ENCODE measurements at places on chromosomes 5 and 9. TPM values are rescaled to one million over a fixed set of nuclear protein-coding genes. Genes with fewer than 3 reads are reported as not detected.

DNA sequence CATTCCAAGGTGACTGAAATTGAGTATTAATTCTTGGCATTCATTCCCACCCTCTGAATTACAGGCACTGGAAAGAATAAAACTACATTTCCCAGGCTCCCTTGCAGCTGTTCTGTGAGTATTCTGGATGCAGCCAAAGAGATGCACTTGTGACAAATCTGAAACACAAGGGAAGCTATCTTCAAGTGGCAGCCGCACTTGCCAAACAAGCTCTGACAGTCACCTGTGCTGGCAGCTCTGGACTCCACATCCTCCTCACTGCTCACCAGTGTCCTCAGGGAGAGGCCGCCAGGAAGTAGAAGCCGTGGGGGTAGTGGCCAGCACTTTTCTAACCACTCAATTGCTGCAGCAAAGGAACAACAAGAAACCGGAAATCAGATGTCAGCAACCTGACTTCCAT is 275.0 kb downstream of the NR2F1-AS1 start:
- H3K36me3 ChIP-seq = no peaks in the 10 kb centered on the region
- H3K27me3 ChIP-seq = no peaks in the 10 kb centered on the region
- no peak overlapping the region for H3K4me3 ChIP-seq

Gene SERF1A
- total RNA-seq = 6.8 TPM

GRCh38 chr9:128077847-128078503 is 9.9 kb downstream of the SLC25A25 start:
- H3K4me1 ChIP-seq = peaks cover 69% of the 10 kb centered on the region
- no peak overlapping the region for H3K4me3 ChIP-seq
- H3K36me3 ChIP-seq = peaks cover 13% of the 10 kb centered on the region
- no peaks in the 10 kb centered on the region for H3K27me3 ChIP-seq
- DNase-seq = no peak

GRCh38 chr5:61966997-61967396 is 339.0 kb upstream of the KIF2A start:
- no peak overlapping the region for H3K27ac ChIP-seq
- no peaks in the 10 kb centered on the region for H3K36me3 ChIP-seq
- H3K4me3 ChIP-seq = no peak overlapping the region
- H3K4me1 ChIP-seq = no peaks in the 10 kb centered on the region

Gene SHISAL2B
- not detected for total RNA-seq

- no peaks in the 10 kb centered on the region for H3K4me1 ChIP-seq
- H3K36me3 ChIP-seq = no peaks in the 10 kb centered on the region
- H3K4me3 ChIP-seq = no peak overlapping the region
- no peak overlapping the region for H3K27ac ChIP-seq
- no peak for DNase-seq
Measured at GRCh38 chr9:78453450-78453849, 156.5 kb downstream of the PSAT1 start.

Gene ENHO
- total RNA-seq = 0.45 TPM

DNA sequence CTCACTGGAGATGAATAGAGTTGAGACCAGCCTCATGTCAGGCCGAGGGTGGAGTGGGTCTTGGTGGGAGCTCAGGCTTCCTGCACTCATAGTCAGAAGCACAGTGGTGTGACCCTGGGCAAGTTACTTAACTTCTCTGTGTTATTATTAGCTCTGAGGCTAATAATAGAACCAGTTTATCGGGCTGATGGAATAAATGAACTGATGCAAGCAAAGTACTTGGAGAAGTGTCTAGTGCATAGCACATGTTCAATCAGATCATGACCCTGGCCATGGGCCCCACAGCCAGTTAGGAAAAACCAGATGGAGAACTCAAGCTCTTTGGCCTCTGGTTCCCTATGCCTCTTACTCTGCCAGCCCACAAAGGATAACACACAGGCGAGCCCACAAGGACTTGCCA is 45.3 kb upstream of the OSMR start:
- H3K27me3 ChIP-seq = peaks cover 5% of the 10 kb centered on the region
- no peaks in the 10 kb centered on the region for H3K4me1 ChIP-seq
- H3K4me3 ChIP-seq = no peak overlapping the region
- no peaks in the 10 kb centered on the region for H3K36me3 ChIP-seq

DNA sequence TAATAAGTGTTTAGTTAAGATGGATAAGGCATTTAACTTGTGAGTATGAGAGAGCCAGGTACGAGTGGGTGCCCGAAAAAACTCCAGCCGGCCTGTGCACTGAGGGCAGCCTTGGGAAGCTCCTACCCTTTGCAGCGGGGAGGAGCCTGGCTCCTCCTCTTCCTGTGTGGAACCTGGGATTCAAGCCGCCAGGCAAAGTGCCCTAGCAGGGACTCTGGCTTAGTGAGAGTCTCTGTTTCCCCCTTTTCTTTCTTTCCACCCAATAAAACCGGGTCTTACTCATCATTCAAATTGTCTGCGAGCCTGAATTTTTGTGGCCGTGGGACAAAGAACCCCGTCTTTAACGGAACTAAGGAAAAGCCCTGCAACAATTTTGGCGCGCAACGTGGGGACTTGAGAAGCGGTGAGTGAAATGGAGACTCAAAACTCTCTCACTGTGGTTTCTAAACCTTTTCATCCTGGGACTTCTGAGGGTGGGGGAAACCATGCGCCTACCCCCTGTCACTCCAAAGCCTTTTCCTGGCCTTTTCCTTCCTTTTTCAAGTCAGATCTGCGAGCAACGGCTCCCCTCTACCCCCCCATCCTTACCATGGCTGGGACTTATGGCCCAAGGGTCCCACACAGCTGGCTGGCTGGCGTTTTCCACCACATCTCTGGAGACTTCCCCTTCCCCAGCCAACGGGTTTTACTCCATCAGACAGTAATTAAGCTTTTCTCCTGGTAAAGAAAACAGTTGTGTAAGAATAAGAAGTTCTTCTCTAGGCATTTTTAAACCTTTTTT is 535.7 kb upstream of the ACO1 start:
- H3K27me3 ChIP-seq = no peaks in the 10 kb centered on the region
- no peak overlapping the region for H3K4me3 ChIP-seq
- no peaks in the 10 kb centered on the region for H3K36me3 ChIP-seq

DNA sequence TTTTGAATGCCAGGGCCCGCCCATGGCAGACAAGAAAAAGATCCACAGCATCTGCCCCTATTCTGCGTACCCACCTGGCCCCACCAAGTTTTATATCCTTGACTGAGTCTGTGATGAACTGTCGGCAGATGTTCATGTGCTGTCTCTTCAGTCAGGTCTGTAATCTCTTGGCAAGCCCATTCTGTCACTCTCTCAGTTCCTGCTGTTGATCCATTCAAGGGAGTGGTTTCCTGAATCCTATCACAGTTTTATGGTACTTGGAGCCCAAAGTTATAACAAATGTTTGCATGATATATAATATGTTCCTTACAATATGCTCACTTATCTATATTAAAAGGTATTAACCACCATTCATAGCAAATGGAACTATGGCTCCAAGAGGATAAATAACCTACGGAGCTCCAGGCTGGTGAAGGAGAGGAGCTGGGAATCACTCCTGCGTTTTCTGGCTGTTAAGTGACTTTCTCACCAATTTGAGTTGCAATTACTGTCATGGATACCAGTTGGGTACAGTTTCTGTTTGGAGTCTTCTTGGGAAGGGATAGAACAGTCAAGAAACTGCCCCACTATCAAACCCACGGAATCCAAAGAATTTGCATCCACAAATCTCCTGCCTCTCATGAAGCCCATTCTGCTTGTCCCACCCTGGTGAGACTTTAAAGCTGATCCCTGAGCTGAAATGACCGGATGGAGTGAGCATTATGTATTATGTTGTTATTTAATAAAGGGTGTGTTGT is 103.4 kb upstream of the SPRY4 start:
- peaks cover 54% of the 10 kb centered on the region for H3K4me1 ChIP-seq
- H3K4me3 ChIP-seq = no peak overlapping the region
- DNase-seq = no peak
- no peak overlapping the region for H3K27ac ChIP-seq

Gene PPP1R26
- total RNA-seq = 0.27 TPM

Gene ELAVL2
- not detected for total RNA-seq

DNA sequence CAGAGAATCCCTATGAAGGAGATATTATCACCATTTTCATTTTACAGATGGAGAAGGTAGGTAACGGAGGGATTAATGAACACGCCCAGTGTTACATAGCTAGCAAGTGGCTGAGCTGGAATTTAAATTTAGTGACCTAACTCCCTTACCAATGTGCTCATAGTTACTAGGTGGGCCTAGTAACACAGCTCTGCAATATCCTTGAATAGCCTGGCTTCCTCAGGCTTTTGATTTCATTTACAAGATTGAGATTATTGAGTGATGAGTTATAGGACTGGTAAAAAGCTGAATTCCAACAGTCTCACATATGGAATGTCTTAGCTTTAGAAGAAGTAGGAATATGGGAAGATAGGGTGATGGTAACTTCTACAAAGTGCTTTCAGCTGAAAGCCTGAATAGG is 336.3 kb upstream of the KIF2A start:
- no peak overlapping the region for H3K27ac ChIP-seq
- no peak overlapping the region for H3K4me3 ChIP-seq
- no peaks in the 10 kb centered on the region for H3K4me1 ChIP-seq
- H3K36me3 ChIP-seq = no peaks in the 10 kb centered on the region
- no peak for DNase-seq

DNA sequence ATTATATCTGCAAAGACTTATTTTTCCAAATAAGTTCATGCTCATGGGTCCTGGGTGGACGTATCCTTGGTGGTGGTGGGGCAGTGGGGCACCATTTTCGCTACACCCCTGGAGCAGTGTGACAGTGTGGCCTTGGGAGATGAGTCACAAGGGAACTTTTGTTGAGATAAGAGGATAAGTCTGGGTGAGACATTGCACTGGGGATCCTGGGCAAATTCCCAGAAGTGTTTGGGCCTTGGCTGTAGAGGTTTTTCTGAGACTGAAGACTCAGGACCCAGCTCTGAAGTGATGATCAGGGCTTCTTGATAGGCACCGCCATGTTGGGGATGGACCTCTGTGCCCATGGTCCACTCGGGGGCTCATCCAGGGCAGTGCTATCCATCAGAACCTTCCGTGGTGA is 149.4 kb downstream of the MACROH2A1 start:
- H3K27me3 ChIP-seq = no peaks in the 10 kb centered on the region
- H3K4me3 ChIP-seq = no peak overlapping the region
- no peaks in the 10 kb centered on the region for H3K36me3 ChIP-seq
- no peak for DNase-seq
- H3K4me1 ChIP-seq = no peaks in the 10 kb centered on the region

GRCh38 chr5:67149951-67150523 is 46.6 kb downstream of the CD180 start:
- H3K4me3 ChIP-seq = no peak overlapping the region
- no peaks in the 10 kb centered on the region for H3K4me1 ChIP-seq
- peaks cover 69% of the 10 kb centered on the region for H3K36me3 ChIP-seq
- DNase-seq = no peak
- H3K27me3 ChIP-seq = no peaks in the 10 kb centered on the region

GRCh38 chr5:67515020-67515689 is 318.6 kb upstream of the CD180 start:
- DNase-seq = peak; percentile 16
- no peaks in the 10 kb centered on the region for H3K36me3 ChIP-seq
- no peaks in the 10 kb centered on the region for H3K27me3 ChIP-seq

GRCh38 chr9:10721301-10721700 is 108.5 kb upstream of the PTPRD start:
- no peak overlapping the region for H3K27ac ChIP-seq
- H3K4me1 ChIP-seq = no peaks in the 10 kb centered on the region
- H3K27me3 ChIP-seq = no peaks in the 10 kb centered on the region
- no peak for DNase-seq

- H3K4me1 ChIP-seq = no peaks in the 10 kb centered on the region
- H3K27ac ChIP-seq = no peak overlapping the region
Measured at GRCh38 chr9:8659108-8659507, 859.5 kb upstream of the DMAC1 start.

DNA sequence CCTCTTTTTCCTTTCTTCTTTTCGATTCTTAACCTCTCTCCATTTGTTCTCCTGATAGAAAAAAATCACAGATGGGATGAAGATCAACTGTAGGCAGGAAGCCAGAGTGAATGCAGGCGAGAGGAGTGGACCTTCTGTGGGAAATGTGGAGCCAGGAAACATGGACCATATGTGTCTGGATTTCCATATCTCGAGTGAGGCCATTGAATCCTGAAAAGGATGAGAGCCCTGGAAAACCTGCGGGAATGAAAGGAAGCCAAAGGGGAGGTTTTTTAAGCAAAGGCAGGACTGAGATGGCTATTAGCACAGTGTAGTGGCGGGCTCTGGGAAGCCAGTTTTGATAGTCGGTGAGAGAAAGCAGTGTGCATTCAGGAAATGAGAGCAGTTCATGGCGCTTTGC is 139.5 kb upstream of the C9orf72 start:
- H3K36me3 ChIP-seq = no peaks in the 10 kb centered on the region
- H3K27ac ChIP-seq = no peak overlapping the region
- no peak overlapping the region for H3K4me3 ChIP-seq
- H3K4me1 ChIP-seq = no peaks in the 10 kb centered on the region

DNA sequence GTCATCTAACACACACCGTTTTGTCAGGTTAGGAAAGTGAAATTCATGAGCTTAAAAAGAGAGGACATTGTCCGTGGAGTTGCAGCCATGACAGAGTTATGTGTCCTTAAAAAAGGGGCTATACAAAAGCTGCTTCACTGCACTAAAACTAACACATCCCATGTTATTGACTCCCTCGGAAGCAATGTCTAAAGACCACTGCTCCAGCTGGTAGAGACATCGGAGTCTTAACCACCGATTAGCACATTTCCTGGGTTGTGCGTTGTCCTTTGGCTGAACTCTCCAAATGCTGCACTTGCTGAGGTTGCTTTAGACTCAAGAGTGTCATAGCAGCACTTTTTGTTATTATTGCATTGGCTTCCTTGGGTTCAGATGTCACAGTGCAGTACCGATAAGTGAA is 128.3 kb upstream of the C9orf72 start:
- no peak overlapping the region for H3K4me3 ChIP-seq
- H3K36me3 ChIP-seq = no peaks in the 10 kb centered on the region
- DNase-seq = no peak
- no peaks in the 10 kb centered on the region for H3K27me3 ChIP-seq
- no peaks in the 10 kb centered on the region for H3K4me1 ChIP-seq

DNA sequence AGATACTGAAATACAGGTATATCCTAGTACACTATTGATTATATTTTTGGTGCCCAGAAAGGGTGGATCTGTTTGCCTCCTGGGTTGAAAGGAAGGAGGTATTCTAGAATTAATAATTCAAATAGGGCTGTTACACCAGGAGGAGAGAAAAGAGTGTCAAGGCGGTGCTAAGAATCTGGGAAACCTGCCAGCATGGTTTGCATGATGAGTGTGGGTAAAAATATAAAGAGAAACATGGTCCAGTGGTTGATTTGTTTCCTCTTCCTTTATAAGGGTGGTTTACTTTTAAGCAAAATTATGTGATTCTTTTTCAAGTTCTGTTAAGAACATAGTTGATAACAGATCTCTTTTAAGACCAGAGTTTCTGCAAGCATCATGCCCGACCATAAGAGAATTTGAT is 69.4 kb upstream of the NFIB start:
- H3K4me3 ChIP-seq = no peak overlapping the region
- no peak overlapping the region for H3K27ac ChIP-seq
- H3K4me1 ChIP-seq = no peaks in the 10 kb centered on the region
- no peaks in the 10 kb centered on the region for H3K36me3 ChIP-seq
- H3K27me3 ChIP-seq = no peaks in the 10 kb centered on the region

Gene FOXD1
- not detected for total RNA-seq

All from CD4-positive, alpha-beta T cell (primary cell).